ENCODE measurements at places on chromosomes 16 and 17. TPM values are rescaled to one million over a fixed set of nuclear protein-coding genes. Genes with fewer than 3 reads are reported as not detected.

TP53TG3F gene
- polyA plus RNA-seq: not detected

ASPA gene
- polyA plus RNA-seq: not detected

DNA sequence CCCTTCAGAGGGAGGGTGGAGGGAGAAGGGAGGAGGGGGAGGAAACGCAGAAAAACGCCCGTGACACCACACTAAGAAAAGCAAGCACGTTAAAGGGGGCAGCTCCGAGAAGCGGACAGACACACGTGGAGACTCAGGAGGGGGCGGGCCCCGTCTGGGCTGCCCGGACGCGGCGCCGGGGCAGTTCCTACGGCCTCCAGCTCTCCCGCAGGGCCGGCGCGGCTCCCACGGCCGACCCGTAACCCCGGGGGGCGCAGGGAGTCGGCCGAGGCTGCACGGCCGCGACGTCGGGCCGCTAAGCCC, 362 bp downstream of the KLHDC4 start:
- DNase-seq: no peak

DOC2B gene
- not detected for polyA plus RNA-seq

- no peak for DNase-seq
These were observed 6.6 kb downstream of the ABI3 start for GRCh38 chr17:49216953-49217650.

Measured in keratinocyte (primary cell).